ENCODE measurements at places on chromosomes 11 and 22. TPM values are rescaled to one million over a fixed set of nuclear protein-coding genes. Genes with fewer than 3 reads are reported as not detected.

The SLC22A24 gene
- not detected for polyA plus RNA-seq

DNA sequence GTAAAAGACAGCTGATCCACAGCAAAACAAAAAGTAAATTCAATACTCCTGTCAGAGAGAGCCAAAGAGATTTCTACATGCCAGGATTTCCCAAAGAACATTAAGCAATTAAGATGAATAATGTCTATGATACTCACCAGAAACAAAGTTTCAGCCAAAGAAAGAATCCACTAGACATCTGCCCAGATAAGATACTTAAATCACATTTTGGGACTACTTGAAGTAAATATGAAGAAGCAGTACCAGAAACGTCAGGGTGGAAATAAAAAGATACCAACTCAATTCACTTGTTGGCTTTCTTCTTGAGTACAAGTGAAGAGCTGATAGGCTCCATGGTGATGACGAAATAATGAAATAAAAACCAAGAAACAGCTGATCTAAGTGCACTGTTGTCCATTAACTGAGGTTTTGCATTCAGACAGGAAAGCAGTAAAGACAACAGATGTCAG, 31.6 kb upstream of the ARHGAP32 start:
- no peak overlapping the region for H3K27ac ChIP-seq
- no peaks in the 10 kb centered on the region for H3K36me3 ChIP-seq
- peaks cover 2% of the 10 kb centered on the region for H3K4me1 ChIP-seq
- DNase-seq, result peak; percentile 20
- H3K4me3 ChIP-seq, result no peak overlapping the region

- H3K27ac ChIP-seq, result no peak overlapping the region
- no peaks in the 10 kb centered on the region for H3K27me3 ChIP-seq
- no peak for DNase-seq
- H3K4me1 ChIP-seq, result no peaks in the 10 kb centered on the region
These were observed 551.4 kb downstream of the ETS1 start for GRCh38 chr11:128036006-128036405.

DNA sequence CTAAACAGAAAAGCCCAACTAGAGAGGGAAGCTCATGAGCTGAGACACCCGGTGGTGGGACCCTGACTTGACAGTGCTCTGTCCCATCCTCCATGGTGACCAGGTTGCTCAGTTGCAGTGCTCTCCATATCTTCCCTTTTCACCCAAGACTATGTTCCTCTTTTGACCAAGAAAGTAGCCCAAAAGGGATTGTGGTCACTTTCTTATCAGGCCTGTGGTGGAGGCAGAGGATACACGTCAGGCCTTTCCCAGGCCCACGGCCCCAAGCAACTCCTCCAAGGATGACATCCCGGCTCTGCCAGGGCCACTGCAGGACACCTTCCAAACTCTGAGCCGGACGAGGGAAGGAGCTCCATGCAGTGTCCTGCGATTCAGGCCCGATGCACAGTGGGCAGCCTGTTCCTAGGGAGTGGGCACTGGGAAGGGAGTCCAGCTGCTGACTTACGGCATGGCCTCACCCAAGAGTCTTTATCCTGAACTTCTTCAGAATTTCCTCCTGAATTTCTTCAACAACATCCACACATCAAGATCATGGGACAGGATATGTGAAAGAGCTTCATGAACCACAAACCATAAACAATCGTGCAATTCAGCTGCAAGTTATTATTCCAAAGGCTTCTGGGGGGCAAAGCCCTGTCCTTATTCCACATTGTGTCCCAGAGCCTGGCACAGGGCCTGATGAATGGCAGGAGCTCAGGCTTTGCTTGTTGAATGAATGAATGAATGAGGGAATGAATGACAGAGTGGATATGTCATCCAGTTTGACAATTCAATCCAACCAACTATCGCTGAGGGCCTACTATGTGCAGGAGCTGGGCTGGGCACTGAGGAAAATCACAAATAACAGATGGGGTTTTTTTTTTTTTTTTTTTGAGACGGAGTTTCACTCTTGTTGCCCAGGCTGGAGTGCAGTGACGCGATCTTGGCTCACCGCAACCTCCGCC, 36.0 kb upstream of the MYH9 start:
- H3K36me3 ChIP-seq, result no peaks in the 10 kb centered on the region
- DNase-seq, result no peak
- peak overlapping the region; percentile 23 for H3K27ac ChIP-seq
- no peaks in the 10 kb centered on the region for H3K27me3 ChIP-seq
- peaks cover 23% of the 10 kb centered on the region for H3K4me1 ChIP-seq

DNA sequence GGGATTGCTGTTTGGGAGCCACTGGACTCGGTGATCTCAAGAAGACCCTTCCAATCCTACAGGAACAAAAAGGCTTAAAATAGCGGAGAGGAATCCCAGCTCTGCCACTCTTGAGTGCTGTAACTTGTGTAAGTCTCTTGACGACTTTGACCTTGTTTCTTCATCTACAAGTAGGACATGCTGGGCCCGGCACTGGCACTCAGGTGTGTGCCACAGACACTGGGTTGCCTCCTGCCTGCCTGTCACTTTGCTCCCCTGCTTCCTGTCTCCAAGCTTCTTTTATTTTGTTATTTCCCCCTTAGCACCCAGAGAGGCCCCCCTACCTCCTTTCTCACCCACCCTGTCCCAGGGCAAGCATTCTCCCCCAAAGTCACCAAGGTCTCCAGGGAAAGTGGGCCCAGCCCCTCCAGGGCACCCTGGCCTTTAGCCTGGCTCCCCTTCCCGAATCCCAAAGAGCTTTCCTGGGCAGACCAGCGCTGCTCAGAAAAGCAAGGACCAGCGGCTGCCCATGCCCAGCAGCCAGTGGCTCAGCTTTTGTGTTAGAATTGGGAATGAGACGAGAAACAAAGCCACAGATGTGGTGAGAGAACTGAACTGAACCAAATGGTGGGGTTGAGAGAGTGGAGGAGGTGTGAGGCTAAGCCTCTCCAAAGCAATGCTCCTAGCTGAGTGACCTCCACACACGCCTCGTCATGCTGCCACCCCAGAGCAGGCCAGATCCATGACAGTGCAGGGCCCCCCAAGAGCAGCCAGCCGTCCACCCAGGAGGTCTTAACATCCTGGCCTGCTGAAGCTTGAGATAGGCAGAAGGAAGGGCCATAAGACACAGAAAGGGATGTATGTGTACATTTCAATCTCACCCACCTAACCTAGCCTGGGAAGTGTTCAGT, 4.5 kb downstream of the TRIM29 start:
- H3K4me3 ChIP-seq, result no peak overlapping the region
- DNase-seq, result no peak
- no peaks in the 10 kb centered on the region for H3K27me3 ChIP-seq
- no peaks in the 10 kb centered on the region for H3K4me1 ChIP-seq
- H3K27ac ChIP-seq, result no peak overlapping the region

- H3K27me3 ChIP-seq, result no peaks in the 10 kb centered on the region
- DNase-seq, result no peak
- peaks cover 7% of the 10 kb centered on the region for H3K4me1 ChIP-seq
- H3K4me3 ChIP-seq, result no peak overlapping the region
- no peak overlapping the region for H3K27ac ChIP-seq
These were observed 219.4 kb downstream of the CADM1 start for GRCh38 chr11:115284773-115285172.

DNA sequence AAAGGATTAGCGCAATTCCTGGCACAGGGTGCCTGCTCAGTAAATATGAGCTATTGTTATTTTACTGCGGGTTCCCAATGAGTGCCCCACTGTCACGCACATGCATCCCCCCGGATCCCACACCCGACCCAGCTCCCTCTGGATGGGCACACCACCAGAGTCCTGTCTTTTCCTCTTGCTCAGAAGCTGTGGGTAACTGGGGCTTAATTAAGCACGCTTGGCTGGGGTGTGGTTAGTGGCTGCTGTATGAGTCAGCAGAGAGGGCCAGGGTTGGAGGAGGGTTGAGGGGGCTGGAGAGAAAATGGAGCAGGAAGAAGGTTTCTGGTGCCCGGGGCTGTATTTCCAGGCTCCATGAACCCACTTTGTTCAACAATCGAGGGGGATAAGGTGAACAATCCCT, 30.3 kb upstream of the NECTIN1 start:
- no peak overlapping the region for H3K4me3 ChIP-seq
- peaks cover 5% of the 10 kb centered on the region for H3K4me1 ChIP-seq
- no peak overlapping the region for H3K27ac ChIP-seq
- no peaks in the 10 kb centered on the region for H3K27me3 ChIP-seq
- DNase-seq, result no peak

Data from lung (tissue), 17 donors.